Fibroblast of gingiva (primary cell): ENCODE measurements at places on chromosomes 12 and 14.

GRCh38 chr12:109385339-109386058 lies 37.8 kb downstream of the MYO1H start:
- peak; percentile 66 for DNase-seq

GRCh38 chr12:24500831-24501230 lies 448.1 kb downstream of the BCAT1 start:
- DNase-seq, result no peak

GRCh38 chr14:93969082-93969828 lies 7.1 kb downstream of the ASB2 start:
- DNase-seq, result no peak

- no peak for DNase-seq
Measured at GRCh38 chr12:53120685-53121525, 17.6 kb downstream of the SOAT2 start.

- no peak for DNase-seq
Measured at GRCh38 chr12:31896514-31897039, 62.6 kb upstream of the RESF1 start.
